ENCODE measurements at places on chromosomes 7 and 10.

- DNase-seq, result no peak
These were observed 8.1 kb downstream of the HHEX start for GRCh38 chr10:92697663-92698511.

DNA sequence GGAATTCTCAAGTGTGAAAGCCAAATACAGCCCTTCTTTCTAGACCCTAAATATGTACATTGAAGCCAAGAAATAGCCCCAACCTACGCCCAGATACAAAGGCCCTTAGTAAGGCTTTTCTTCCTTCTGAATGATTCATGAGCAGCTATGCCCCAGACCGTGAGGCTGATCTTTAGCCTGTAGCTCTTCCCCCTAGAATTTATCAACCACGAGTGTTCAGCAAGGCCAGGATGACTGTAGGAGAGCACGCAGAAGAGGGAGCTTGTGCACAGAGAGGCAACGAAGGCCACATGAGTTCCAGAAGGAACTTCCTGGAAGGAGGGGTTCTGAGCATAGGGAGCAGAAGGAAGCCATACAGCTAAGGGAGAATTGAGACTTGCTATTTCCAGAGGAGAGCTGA lies 53.0 kb upstream of the HABP2 start:
- DNase-seq, result no peak

DNA sequence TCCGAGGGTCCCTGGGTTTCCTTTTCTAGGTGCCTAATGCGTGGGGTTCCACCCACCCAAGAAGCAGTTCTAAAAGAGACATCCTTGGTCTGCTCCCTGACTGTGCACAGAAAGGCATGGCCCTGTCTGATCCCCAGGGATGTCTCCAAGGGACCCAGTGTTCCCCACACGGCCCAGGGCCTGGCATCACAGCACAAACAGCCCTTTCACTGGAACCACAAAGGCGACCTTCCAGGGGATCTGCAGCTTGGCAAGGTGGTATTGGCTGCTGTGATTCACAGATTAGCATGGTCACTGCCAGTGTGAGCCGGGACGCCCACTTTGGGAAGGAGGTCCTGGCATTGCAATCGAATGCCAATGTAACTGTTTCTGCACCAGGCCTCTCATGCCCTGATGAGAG lies 6.4 kb downstream of the KCNMA1 start:
- DNase-seq, result peak; percentile 44

GRCh38 chr10:132977807-132978206 lies 35.4 kb upstream of the CFAP46 start:
- DNase-seq, result no peak

DNA sequence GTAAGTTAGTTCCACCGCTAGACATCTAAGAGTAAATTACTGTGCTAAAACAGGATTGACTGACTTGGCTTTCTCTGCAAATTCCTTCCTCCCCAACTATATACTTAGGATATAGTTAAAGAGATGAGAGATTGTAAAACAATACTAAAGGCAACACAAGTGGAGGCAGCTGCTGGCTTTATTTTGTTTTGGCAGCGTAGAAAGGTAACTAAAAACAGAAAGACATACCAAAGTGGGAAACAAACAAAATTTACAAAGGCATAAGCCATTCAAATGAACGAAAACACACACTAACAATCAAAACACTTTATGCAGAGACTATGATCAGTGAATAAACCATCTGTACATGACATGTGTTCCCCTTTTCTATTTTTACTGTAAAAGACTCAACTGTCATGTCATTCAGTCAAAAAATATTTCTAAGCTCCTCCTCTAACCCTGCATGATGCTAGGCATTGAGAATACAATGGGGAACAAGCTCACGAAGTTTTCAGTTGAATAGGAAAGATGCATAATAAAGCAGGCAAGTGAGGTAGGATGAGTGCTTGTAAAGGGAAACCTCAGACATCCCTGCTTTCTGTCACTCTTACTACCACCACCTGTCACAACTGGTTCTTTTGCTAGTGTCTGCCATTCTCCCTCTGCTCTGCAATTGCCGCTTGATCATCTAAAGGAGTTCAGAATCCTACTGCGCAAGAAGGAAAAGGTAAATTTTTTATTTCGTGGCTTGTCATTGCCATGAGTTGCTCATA lies 64.2 kb upstream of the COL1A2 start:
- no peak for DNase-seq

DNA sequence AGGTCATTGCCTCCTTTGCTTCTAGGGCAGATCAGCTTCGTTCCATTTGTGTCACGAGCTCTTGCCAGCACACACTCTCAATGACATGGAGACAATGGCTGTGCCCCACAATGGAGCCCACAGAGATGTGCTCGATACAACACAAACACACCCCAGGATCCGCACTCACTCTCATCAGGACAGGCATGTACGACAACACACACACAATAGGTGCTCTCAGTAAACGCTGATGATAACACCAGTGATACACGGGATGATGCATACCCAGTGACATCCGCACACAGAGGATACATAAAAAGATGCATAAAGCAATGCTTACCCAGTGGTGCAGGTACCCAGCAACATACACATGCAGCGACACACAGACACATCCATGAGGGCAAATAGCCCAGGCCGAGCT lies 61.2 kb upstream of the LBX1 start:
- no peak for DNase-seq

GRCh38 chr7:128160296-128160695 lies 80.8 kb upstream of the LEP start:
- DNase-seq, result no peak
